ENCODE measurements at places on chromosomes 4 and X.

GRCh38 chr4:38663090-38663800 lies 754 bp upstream of the KLF3 start:
- DNase-seq, result no peak

GRCh38 chrX:123698979-123699520 lies 33.8 kb downstream of the THOC2 start:
- DNase-seq, result no peak

GRCh38 chr4:105194328-105195231 lies 47.9 kb downstream of the TET2 start:
- DNase-seq, result no peak

GRCh38 chrX:4805502-4805901 lies 1092.1 kb upstream of the PRKX start:
- no peak for DNase-seq

GRCh38 chrX:119229253-119229615 lies 6.9 kb upstream of the PGRMC1 start:
- DNase-seq, result no peak
